Activated CD4-positive, alpha-beta T cell treated with anti-CD3 and anti-CD28 coated beads for 4 hours (primary cell): ENCODE measurements at places on chromosomes 12 and 14.

- DNase-seq, result no peak
Measured at GRCh38 chr12:18653465-18653864, 84.3 kb downstream of the PLCZ1 start.

GRCh38 chr14:86153480-86153879 is 623.5 kb downstream of the FLRT2 start:
- DNase-seq, result no peak

GRCh38 chr12:62210422-62210821 is 49.8 kb upstream of the USP15 start:
- DNase-seq, result peak; percentile 41

GRCh38 chr14:58635091-58635830 is 2.5 kb upstream of the DACT1 start:
- no peak for DNase-seq

DNA sequence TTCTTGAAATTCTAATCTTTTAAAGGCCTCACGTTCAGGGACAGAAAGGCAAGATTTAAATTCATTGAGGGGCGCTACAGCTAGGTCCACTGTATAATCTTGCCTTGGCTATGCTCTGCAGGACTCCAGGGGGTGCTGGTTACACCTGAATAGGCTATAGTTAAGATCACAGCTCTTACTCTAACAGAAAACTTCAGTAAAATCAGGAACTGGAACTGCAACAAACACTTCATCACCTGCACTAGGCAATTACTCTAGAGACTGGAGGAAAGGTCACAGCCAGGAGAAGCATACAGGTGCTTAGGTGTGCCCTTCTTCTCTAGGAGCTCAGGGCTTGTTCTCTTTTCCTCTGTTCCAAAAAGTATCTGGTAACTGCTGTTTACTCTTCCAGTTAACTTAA is 20.9 kb downstream of the SLCO1C1 start:
- no peak for DNase-seq

GRCh38 chr14:77022236-77022852 is 6.2 kb downstream of the IRF2BPL start:
- DNase-seq, result no peak

GRCh38 chr12:42770261-42770660 is 180.7 kb upstream of the PRICKLE1 start:
- no peak for DNase-seq

DNA sequence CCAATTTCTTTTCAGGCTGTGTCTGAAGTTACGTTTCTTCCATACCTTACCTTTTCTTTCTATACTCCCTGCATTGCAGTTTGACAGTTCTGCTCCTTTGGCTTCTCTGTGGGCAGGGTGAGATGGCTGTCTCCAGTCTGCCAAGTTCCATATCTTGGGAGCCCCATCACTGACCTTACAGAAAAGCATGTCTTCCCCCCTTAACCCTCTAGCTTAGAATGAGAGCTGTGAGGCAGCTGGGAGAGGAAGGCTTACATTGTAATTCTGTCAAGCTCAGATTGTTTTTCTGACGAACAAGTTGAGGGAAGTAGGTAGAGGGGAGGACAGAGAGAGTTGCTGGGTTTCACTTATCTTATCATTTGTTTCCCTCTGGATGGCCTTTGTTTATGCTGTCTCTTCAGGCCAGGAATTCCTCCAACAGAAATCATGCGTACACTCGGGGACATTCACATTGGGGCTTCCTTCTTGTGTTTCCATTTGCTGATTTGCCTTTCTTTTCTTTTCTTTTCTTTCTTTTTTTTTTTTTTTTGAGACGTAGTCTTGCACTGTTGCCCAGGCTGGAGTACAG is 9.3 kb downstream of the DAAM1 start:
- DNase-seq, result no peak

- no peak for DNase-seq
Measured at GRCh38 chr12:42469355-42470175, 120.0 kb downstream of the PRICKLE1 start.

GRCh38 chr12:92242907-92243306 is 97.3 kb upstream of the BTG1 start:
- no peak for DNase-seq

GRCh38 chr12:109875572-109876131 is 4.7 kb downstream of the GLTP start:
- DNase-seq, result no peak

DNA sequence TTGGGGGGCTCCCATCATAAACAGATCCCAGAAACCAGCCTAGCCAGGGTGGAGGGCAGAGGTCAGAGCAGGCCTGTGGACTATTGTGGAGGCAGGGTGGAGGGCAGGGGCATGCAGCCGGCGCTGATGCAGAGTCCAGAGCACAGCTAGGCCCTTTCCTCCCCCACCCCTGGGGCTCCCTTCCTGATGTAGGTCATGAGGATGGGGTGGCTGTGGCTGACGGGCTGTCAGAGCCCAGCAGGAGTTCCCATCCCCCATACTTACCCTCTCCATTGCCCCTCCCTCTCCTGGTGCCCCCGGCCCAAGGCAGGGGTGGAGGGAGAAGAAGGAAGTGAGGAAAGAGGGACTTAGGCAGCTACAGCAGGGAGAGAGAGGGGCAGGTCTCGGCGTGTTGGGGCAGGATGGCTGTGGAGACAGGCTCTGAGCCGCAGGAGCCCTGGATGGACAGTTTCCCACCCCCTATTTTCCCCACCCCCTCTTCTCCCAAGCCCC is 5.7 kb upstream of the ZNF385A start:
- DNase-seq, result no peak

- no peak for DNase-seq
Measured at GRCh38 chr12:48946205-48946604, 11.1 kb downstream of the ARF3 start.

GRCh38 chr12:62640910-62641448 is 174.4 kb downstream of the MON2 start:
- peak; percentile 19 for DNase-seq

- no peak for DNase-seq
Measured at GRCh38 chr14:104678346-104678745, 11.1 kb upstream of the INF2 start.

- DNase-seq, result no peak
Measured at GRCh38 chr12:27682534-27682933, 13.7 kb upstream of the REP15 start.

- no peak for DNase-seq
Measured at GRCh38 chr12:109997393-109997792, 1.2 kb upstream of the GIT2 start.

GRCh38 chr12:86230516-86231146 is 25.6 kb downstream of the MGAT4C start:
- DNase-seq, result no peak

DNA sequence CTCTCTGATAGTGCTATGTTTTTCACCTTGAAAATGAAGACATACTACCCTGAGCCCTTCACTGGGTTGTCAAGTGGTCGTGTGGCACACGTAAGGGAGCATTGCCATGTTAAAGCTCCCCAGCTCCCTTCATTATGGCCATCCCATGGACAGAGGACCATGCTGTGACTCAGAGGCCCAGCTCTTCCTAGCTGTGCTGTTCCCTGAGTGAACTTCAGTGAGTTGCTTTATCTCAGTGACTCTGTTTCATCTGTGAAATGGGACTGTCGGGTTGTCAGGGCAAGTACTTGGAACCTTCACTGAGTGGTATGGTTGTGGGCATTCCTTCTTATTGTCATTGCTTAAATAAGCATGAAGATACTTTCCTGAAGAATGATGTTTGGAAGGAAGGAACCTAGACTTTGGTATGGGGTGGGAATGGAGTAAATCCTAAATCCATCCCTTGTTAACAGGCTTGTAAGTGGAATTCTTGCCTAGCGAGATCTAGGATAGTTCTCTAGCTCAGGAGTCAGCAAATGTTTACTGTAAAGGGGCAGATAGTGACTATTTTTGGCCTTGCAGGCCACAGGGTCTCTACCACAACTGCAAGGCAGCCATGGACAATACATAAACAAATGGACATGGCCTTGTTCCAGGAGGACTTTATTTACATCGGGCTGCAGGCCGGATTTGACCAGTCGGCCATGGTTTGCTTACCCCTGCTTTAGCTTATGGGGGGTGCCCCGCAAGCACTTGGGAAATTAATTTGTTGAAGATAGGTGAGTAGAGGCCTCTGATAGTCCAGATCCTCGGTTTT is 283.5 kb downstream of the ZFP36L1 start:
- DNase-seq, result no peak

DNA sequence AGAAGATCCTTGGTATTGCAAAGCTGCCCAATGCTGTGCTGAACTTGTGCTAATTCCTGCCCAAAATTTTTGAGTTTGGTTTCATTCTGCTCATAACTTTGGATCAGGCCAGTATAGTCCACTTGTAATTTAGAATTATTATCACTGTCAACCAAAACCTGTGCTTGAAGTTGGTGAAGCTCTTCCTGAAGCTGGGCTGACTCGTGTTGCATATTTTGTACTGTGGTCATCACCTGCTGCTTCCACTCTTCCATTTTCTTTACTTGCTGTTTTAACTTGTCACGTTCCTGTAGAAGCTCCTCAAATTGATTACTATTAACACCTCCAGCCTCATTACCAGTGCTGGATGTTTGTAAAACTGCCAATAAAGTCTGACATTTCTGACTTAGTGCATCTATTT is 35.8 kb downstream of the TRIP11 start:
- no peak for DNase-seq

GRCh38 chr12:47312808-47313426 is 233.2 kb upstream of the AMIGO2 start:
- no peak for DNase-seq

GRCh38 chr14:59221568-59221967 is 33.1 kb downstream of the DAAM1 start:
- DNase-seq, result no peak

GRCh38 chr14:73472185-73473114 is 14.1 kb upstream of the NUMB start:
- no peak for DNase-seq

DNA sequence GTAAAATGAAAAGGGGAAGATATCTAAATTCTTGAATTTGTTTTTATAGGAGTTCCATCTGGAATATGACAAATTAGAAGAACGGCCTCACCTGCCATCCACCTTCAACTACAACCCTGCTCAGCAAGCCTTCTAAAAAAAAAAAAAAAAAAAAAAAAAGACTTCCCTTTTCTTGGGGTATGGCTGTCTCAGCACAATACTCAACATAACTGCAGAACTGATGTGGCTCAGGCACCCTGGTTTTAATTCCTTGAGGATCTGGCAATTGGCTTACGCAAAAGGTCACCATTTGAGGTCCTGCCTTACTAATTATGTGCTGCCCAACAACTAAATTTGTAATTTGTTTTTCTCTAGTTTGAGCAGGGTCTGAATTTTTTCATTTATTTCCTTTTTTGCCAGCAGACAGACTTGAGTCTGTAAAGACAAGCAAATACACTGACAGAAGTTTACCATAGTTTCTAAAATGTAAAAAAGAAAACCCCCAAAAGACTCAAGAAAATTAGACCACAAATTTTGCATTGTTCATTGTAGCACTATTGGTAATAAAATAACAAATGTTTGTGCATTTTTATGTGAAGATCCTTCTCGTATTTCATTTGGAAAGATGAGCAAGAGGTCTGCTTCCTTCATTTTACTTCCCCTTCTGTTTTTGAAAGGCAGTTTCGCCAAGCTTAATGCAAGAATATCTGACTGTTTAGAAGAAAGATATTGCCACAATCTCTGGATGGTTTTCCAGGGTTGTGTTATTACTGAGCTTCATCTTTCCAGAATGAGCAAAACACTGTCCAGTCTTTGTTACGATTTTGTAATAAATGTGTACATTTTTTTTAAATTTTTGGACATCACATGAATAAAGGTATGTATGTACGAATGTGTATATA is 12.1 kb upstream of the KCNMB4 start:
- no peak for DNase-seq

GRCh38 chr12:9052610-9053009 is 63.1 kb downstream of the A2M start:
- DNase-seq, result no peak

DNA sequence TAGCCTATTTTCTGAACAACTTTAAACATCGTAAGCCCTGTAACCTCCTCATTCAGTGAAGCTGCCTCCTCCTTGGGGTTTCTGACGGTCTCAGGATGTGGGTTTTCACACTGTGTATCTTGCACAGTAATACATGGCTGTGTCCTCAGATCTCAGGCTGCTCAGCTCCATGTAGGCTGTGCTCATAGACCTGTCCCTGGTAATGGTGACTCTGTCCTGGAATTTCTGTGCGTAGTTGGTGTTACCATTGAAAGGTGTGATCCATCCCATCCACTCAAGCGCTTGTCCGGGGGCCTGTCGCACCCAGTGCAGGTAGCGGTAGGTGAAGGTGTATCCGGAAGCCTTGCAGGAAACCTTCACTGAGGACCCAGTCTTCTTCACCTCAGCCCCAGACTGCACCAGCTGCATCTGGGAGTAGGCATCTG is 980.5 kb downstream of the TMEM121 start:
- DNase-seq, result peak; percentile 34

DNA sequence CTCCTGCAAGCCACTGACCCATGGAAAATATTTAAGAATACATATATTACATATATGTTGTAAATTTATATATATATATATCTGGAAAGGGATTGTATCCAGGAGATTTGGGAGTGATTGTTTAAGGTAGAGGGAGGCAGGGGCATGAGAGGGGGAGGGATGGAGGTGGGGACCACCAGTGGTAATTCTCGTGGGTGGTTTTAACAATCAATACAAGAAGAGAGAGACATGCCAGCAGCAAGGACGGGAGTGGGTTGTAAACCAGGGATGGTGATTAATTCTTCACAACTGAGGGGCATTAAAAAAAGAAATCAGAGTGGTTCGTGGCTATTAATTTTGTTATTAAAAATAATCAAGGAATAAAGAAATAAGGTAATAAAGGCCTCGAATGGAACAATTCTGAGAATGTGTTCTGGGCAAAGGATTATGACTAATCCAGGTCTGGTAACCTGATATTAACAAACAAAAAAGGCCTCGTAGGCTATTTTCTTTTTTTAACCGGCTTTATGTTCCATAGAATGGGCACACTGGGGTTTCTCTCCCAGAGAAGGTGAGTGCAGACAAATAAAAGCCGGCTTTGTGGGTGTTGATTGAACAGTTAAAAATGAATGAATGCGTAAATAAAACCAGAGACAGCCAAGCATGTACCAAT is 8.3 kb upstream of the RTL1 start:
- DNase-seq, result no peak

DNA sequence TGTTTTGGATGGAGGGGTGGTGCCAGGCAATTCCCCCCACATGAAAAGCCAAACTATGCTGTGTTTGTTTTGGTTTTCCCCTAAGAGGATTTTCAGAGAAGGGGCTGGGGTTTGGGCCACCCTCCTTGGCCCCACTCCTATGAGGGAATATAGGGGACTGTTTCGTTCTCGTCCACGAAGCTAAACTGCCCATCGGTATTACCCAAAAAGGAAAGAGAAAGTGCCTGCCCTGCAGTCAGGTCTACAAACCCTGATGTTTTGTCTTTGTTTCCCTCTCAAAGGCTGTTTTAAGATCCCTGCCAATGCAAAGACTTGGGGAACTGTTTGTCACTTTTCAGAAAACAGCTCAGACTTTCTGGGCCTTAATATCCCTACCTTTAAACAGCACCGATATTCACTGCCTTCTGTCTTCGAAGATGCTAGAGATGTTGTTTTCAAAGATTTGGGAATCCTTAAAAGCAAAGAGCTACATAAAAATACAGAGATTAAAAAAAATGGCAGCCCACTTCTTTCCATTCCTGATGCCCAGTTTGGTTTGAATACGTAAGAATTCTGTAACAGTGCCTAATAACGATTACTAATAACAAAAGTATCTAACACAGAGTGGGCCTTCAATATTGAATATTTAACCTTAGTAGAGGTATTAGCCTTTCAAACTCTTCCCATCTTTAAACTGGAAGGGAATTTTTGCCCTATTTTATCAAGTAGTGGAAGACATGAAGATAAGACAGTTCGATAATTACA is 518.4 kb downstream of the MED13L start:
- no peak for DNase-seq

- DNase-seq, result no peak
Measured at GRCh38 chr14:98370352-98370751, 901.6 kb downstream of the BCL11B start.

GRCh38 chr12:24113701-24114100 is 164.2 kb upstream of the SOX5 start:
- no peak for DNase-seq
